RPMI8226 (cell line): ENCODE measurements at places on chromosomes 12 and 14.
A peak's percentile ranks its signal among the peaks of the same experiment; 100 is the strongest.

GRCh38 chr14:101456246-101457175 is 104.8 kb upstream of the DIO3 start:
- peak; percentile 20 for DNase-seq

DNA sequence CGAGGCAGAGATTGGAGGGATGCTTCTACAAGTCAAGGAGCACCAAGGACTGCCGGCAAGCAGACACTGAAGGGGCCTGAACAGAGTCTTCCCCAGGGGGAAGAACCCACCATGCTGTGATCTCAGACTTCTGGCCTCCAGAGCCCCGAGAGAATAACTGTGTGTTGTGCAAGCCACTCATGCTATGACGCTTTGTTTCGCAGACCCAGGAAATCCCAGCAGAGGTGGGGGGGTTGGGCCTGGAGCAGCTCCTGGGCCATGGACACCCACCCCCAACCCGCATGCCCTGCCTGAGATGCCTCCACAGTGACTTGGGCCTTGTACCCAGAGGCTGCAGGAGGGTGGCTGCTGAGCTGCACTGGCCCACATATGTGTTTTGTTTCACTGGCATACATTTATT is 31.2 kb downstream of the ARL6IP4 start:
- no peak for DNase-seq

- no peak for DNase-seq
These were observed 340.3 kb upstream of the RGS6 start for GRCh38 chr14:71591929-71592328.

DNA sequence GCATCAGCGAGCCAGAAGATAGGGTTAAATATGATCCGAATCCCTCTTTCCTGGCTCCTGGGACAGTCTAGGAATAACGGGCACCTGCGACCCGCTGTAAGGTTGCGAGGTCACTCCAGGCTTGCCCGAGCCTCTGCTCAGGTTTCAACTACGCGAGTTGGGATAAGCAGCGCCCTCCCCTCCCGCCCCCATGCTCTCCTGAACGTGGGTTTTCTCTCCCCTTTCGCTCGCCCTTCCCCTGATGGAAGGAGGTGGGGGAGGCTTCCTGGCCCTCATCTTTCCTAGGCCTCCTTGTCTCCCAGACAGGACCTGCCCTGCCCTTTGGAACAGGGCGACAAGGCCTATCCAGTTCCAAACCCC is 753 bp upstream of the ATP5MC2 start:
- DNase-seq: no peak

DNA sequence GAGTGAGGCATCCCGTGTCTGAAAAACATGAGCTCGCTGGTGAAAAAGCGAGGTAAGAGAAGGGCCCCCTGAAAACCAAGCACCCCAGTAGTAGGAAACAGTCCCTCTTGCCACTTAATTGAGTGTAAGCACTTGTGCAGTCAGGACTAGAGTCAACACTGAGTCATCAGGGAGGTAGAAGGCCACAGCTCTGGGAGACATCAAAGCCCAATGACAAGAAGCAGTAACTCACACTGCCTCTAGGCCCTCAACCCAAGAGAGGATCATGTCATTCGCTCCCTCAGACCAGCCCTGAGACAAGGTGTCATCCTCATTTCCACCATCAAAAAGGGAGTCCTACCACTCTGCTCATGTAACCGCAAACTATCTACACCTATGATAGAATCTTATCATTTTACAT is 17.8 kb downstream of the POMT2 start:
- no peak for DNase-seq

- DNase-seq: no peak
These were observed 106.2 kb downstream of the NUAK1 start for GRCh38 chr12:106032623-106032925.

DNA sequence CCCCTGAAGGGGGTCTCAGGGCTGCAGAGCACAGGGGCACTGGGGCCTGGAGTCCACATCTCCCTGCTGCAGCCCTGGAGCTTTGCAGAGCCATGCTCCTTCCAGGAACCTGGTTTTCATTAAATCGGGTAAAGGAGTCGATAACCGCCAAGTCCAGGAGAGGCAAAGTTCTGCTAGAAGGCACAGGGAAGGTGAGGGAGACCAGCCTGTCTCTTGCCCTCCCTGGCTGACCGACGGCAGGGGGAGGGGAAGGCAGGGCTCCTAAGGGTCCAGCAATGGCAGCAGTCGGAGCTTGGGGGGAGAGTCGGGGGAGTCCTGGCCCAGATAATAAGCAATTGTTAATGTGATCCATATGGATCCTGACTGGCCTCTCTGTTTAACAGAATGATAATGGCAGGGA is 3.0 kb downstream of the FIGNL2 start:
- no peak for DNase-seq

- DNase-seq: no peak
These were observed at the start of gene DCN for GRCh38 chr12:91182636-91183455. Gene DCN (minus strand): TSS chr12:91182817. CDS start chr12:91178552, 4,265 bp downstream.

GRCh38 chr14:22883173-22883976 is at the start of gene REM2:
Gene REM2 (plus strand): TSS chr14:22883222. CDS start chr14:22883288, 66 bp downstream.
- DNase-seq: no peak

DNA sequence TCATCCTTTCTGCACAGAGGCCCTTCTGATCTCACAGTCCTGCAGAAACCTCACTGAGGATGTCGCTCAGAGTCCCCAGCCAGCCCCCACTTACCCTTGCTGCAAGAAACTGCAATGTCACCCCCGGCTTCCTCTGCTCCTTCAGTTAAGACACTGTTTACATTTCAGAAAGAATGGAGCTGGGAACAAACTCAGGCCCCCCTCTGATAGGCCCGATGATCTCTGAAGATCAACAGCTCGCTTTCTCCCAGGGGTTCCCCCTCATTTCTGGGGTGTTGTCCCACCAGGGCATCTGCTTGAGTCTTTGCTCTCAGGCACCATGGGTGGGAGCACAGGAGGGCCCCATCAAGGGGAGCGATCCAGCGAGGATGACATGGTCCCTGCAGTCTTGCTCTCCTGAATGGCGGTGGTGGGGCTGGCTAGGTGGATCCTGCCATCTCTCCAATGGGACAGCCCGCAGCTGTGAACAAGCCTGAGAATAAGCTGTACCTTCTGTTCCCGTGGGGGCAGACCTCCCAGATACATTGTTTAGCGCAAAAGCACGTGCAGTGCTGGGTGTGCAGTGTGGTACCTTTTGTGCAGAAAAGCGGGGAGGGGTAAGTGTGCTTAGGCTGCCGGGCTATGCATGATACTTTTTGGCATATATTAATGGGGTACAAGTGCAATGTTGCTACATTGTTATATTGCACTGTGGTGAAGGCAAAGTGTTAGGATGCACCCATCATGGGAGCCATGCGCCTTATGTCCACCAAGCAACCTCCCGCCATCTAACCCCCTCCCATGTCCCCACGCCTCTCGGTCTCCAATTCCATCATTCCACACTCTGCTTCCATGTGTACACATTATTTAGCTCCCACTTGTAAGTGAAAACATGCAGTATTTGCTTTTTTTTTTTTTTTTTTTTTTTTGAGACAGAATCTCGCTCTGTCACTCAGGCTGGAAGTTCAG is 6.7 kb upstream of the NCOR2 start:
- DNase-seq: no peak

- DNase-seq: peak; percentile 80
These were observed 634 bp upstream of the TMEM63C start for GRCh38 chr14:77180726-77181602.
